K562 (cell line): ENCODE measurements at places on chromosomes 13 and 19. TPM values are rescaled to one million over a fixed set of nuclear protein-coding genes. Genes with fewer than 3 reads are reported as not detected.

Gene ANGPTL8
- not detected in 2 replicates for total RNA-seq

Gene KLK8
- 1.4 TPM in 2 replicates for total RNA-seq

Gene KASH5
- total RNA-seq, result 0.20 and 0.60 TPM in 2 replicates

Gene SIGLEC9
- total RNA-seq, result 0.22 TPM in 1 of 2 replicates, not detected in the other

DNA sequence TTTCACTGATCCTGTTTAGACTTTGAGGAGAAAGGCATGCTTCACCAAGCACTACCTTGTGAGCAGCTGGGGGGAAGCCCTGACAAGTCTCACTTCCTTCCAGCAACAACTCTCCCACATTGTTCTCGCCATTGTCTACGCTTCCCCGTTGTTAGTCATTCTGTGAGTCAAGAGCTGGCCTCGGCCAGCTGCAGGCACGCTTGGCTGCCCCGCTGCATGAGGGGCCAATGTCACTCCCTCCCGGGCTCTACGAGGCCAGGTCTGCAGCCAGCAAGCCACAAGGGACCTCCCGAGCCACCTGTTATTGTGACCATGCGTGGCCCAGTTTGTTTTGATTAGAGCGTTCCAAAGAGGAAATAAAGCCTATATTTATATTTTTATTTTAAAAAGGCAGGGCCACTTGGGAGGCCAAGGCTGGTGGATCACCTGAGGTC, 220.9 kb downstream of the FOXO1 start:
- H3K36me3 ChIP-seq, result no peaks in the 10 kb centered on the region
- no peaks in the 10 kb centered on the region for H3K4me1 ChIP-seq
- H3K4me3 ChIP-seq, result no peak overlapping the region
- DNase-seq, result no peak
- no peak overlapping the region for H3K27ac ChIP-seq
- no peaks in the 10 kb centered on the region for H3K27me3 ChIP-seq

GRCh38 chr19:24029941-24030636, 56.9 kb upstream of the ZNF254 start:
- H3K4me3 ChIP-seq, result no peak overlapping the region
- peak; percentile 11 for DNase-seq
- no peak overlapping the region for H3K27ac ChIP-seq

- H3K4me1 ChIP-seq, result no peaks in the 10 kb centered on the region
- no peak for DNase-seq
- no peak overlapping the region for H3K27ac ChIP-seq
- H3K4me3 ChIP-seq, result no peak overlapping the region
- H3K27me3 ChIP-seq, result no peaks in the 10 kb centered on the region
Measured at GRCh38 chr13:93794197-93794885, 567.7 kb downstream of the GPC6 start.

DNA sequence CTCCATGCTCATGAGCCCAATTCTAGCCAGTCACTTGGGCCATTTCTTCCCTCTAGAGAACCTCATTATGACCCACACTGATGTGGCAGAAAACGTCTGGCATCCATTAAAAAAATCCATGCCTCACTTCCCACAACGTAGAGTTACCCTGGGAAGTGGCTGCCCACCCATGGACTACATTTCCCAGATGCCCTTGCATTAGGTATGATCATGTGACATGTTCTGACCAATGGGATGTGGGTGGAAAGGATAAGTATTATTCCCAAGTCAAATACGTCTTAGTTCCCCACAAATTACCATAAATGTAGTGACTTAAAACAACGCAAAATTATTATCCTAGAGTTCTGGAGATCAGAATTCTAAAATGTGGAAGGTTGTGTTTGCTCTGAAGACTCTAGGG, 47.9 kb upstream of the ZNRF4 start:
- no peaks in the 10 kb centered on the region for H3K36me3 ChIP-seq
- no peaks in the 10 kb centered on the region for H3K27me3 ChIP-seq

DNA sequence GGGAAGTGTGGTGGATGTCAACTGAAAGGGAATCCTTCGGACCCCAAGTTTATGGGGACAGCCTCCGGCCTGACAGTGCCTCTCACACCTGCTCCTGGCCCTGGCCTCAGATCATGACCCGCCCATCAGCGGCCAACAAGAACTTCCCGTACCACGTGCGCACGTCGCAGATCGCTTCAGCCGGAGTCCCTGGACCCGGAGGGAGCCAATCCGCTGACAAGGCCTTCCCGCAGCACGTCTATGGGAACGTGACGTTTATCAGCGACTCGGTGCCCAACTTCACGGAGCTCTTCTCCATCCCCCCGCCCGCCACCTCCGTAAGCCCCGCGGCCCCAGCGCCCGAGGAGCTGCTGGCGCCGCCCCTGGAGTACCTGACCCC, 2.0 kb upstream of the MEGF8 start:
- peaks cover 27% of the 10 kb centered on the region for H3K4me1 ChIP-seq
- H3K36me3 ChIP-seq, result no peaks in the 10 kb centered on the region
- H3K27ac ChIP-seq, result no peak overlapping the region
- no peak overlapping the region for H3K4me3 ChIP-seq
- no peak for DNase-seq

DNA sequence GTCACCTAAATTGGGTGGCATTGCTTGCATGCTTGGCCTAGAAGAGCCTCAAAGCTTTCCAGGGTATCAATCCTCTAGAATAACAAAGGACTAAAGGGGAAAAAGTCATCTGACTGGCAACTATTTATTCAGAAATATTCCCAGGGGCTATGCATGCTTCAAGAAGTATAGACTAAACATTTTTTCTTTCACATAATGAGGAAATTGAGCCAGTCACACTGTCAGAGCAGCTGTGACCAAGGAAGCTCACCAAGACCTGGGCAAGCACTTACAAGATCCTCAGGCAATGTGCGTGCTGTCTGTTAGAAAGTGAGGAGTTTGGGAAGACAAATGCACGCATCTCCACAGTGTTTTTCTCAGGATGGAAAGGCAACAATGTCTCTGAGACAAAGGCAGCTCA, 747.2 kb downstream of the DIAPH3 start:
- H3K4me1 ChIP-seq, result no peaks in the 10 kb centered on the region
- DNase-seq, result no peak
- H3K4me3 ChIP-seq, result no peak overlapping the region
- no peaks in the 10 kb centered on the region for H3K36me3 ChIP-seq

DNA sequence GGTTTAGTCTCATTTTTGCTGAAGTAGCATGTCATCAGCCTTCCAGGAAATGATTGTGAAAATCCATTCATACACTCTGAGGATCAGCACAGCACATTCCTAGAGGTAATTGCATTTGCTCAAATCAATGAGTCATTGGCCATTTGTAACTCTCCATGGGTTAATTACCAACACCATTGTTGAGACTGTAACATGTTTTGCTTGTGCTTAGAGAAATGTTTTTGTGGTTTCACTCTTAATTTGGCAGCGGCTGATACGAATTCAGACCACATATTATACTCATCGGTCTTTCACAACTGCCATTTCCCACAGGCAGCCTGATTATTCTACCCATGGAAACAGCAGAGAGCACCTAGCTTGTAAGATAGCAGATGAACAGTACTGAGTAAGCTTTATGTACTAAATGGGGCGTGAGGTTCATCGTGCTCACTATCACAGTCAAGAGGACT, 110.3 kb downstream of the NHLRC3 start:
- H3K27ac ChIP-seq, result no peak overlapping the region
- H3K4me3 ChIP-seq, result no peak overlapping the region
- DNase-seq, result no peak
- no peaks in the 10 kb centered on the region for H3K36me3 ChIP-seq
- no peaks in the 10 kb centered on the region for H3K27me3 ChIP-seq
- no peaks in the 10 kb centered on the region for H3K4me1 ChIP-seq

- H3K27me3 ChIP-seq, result no peaks in the 10 kb centered on the region; the same call in 1 of the 2 replicates
- peak; percentile 97 for DNase-seq
- H3K4me1 ChIP-seq, result peaks cover 38% of the 10 kb centered on the region
- peak overlapping the region; percentile 85 for H3K4me3 ChIP-seq
- H3K27ac ChIP-seq, result peak overlapping the region; percentile 95
Measured at GRCh38 chr19:54464044-54464629, 559 bp upstream of the LENG9 start.
